ENCODE measurements at places on chromosomes 13 and 19.

GRCh38 chr19:45782820-45783785 is 813 bp upstream of the DMPK start:
- DNase-seq: no peak

- peak; percentile 2 for DNase-seq
Observed at GRCh38 chr13:61413572-61414535, 1.8 kb downstream of the PCDH20 start.

- no peak for DNase-seq
Observed at GRCh38 chr13:38226496-38226895, 123.2 kb upstream of the UFM1 start.

GRCh38 chr13:78152415-78152814 is 233.8 kb upstream of the EDNRB start:
- no peak for DNase-seq

GRCh38 chr19:16856091-16856490 is 26.9 kb downstream of the SIN3B start:
- no peak for DNase-seq

DNA sequence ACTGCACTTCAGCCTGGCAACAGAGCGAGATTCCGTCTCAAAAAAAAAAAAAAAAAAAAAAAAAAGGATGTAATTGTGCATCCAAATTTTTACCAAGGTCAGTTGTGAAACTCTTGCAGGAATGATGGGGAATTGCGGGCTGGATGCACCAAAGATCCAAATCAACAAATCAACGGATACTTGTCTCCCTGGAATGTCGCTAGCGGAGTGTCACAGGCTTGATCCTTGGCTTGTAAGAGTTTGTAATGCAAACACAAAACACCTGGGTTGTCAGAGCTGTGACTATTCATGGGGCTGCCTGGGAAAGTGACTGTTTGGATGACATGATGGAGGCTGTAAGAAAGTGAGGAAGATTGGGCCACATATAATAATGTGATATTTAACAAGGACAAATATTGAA is 4.2 kb downstream of the KANK3 start:
- no peak for DNase-seq

DNA sequence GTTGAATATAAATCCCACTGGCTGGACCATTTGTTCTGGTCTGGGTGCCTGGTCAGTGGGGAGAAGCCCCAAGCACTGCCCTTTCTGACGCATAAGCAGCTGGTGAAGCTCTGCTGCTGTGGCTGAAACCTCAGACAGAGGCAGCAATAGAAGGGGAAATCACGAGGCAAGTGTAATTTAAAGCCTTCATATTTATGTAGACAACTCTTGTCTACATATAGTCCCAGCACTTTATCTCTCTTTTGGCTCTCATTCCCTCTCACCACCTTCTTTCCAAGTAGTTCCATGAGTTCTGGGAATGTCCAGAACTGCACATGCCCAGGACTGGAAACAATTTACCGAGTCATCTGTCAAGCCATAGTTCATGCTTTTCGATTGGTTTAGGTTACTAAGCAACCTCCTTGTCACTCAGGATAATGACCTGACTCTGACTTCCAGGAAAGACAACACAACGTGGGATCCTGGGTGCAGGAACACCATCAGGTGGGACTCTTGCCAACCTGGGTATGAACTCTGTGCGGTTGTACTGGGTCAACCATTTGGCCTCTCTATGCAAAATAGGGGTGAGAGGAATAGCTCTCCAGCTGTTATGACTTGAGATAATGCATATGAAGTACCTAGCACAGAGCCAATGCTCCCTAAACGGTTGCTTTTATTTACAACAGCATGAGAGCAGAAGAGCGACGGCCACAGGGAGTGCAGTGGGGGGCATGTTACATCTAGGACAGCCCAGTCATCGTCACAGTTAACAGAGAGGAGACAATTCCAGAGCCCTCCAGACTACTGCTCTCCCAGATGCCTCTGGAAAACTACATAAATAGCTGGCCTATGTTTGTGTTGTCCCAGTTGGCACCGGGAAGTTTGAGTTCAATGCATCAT is 321.9 kb downstream of the FOXO1 start:
- DNase-seq: peak; percentile 24

DNA sequence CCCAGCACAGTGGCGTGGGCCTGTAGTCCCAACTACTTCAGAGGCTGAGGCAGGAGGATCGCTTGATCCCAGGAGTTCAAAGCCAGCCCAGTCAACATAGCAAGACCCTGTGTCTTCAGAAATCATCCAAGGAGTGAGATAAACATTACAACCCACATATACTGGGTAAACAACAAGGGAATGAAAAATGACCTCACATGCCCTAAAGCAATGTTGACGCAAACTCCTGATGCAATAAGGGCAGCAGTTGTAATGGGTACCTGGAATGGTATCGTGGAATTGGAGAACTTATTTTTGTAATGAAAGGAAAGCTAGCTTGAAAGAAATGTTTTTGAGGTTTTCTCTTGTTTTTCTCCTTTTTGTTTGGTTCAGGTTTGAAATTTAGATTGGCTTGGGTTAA is 24.5 kb upstream of the LGALS16 start:
- no peak for DNase-seq

- DNase-seq: no peak
Observed at GRCh38 chr13:78601874-78602560, 1.3 kb downstream of the POU4F1 start.

DNA sequence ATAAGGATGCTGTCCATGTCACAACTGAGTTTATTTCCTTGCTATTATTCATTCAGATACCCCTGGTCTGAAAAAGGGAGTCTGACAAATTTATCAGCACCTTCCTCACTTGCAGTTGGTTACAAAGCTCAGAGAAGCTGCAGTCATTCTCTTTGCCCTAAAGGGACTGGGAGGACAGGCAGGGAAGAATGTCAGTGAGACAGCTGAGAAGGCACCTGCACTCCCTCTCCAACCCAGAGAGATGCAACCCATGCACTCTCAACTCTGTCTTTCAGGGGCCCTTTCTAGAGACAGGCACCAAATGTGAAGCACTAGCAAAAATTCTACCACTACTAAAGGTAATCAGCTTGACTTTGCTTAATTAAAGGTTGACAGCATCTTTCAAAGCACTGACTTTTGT is 83.3 kb downstream of the CRYL1 start:
- DNase-seq: no peak

DNA sequence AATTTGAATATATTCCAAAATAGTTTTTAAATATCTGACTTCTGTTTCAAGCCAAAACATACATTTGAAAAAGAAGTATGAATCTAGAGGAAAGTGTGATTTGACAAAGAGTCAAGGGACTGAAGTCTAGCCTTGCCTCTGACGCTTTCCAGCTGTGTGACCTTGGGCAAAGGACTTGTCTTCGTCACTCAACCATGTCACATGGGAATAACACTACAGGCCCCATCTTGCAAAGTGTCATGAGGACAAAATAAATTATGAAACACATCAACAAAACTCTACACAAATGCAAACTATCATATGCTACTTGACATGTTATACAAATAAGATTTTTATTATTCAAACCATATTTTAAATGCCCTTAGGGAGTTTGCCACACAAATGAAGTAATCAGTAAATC is 73.0 kb downstream of the CYSLTR2 start:
- no peak for DNase-seq

DNA sequence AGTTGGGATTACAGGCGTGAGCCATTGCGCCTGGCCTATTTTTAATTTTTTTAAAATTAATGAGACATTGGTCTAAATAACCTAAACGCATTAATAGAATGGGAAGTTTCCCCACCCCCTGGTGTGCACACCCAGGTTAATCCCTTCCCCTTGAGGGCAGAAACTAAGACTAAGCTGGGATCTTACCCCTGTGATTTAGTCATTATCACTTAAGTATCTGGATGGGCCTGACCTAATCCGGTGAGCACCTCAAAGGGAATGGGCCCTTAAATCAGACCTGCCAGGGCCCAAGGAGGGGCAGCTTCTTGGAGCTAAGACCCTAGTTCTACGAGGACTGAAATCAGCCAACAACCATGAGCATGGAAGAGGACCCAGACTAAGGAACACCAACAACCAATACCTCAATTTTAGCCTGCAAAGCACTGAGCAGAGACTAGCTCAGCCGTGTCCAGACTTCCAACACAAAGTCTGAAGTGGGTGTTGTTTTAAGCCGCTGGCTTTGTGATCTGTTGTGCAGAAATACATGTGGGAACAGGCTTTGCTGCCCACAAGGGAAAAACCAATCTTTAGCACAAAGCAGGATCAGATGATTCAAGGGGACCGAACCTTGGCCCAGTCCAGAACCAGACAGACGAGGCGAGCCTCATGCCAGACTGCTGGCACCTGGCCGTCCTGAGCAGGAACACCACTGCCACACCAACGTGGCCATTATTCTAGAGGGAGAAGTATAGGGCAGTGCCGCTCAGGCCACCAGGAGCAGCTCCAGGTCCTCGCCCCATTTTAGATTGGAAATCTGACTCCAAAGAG is 7.1 kb downstream of the UBE2S start:
- no peak for DNase-seq

GRCh38 chr13:99356262-99357091 is 49.3 kb upstream of the GPR183 start:
- no peak for DNase-seq

DNA sequence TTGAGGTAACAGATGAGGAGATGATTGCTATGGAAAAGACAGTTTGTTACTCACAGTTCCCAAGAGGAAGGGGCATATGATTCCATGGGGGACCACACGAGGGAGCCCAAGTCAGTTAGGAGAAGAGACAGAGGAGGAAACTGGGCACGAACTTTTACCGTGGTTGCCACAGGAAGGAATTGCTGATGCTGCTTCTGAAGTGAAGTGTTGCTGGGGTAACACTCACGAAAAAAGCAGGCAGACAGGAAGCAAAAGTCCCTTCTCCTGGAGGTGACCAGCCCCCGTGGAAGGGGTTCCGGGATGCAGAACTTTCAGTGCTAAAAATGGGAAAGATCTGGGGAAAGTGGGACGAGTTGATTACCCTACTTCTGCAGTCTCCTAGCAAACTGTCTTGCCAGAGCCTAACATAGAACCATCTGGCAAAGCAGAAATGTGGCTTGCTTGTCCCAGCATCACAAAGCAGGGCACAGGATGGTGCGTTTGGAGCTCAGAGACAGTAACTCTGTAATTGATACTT is 35.4 kb upstream of the MAP3K10 start:
- DNase-seq: no peak

DNA sequence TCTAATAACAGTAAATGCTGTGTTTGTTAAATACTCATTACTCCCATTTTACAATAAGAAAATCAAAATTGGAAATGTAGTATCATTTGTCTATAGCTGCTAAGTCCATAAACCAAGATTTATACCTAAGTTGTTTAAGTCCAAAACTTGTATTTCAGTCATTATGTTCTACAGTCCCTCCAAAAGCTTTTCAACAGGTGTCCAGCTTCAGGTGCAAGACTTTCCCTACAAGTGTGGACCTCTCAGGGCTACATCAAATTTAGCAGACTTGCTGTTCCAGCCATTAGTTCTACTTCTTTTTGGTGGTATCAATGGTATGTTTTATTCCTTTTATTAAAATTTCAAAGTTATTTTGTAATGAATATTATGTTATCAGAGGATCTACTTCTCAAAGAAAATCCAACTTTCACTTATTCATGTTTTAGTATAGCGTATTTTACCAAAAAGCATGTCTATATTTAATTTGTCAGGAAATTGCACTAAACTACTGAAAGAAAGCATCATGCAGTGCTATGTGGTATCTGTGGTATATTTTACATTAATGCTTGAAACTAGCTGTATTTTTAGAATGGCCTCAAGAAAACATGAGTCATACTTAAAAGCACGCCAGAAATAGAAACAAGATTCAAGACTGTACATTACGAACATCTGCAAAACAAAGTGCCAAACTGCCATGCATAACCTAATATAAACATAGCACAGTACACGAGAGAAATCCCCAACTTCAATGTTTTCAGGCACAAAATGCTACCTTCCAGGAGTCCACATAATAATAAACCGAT is 44.5 kb downstream of the VWA8 start:
- no peak for DNase-seq

DNA sequence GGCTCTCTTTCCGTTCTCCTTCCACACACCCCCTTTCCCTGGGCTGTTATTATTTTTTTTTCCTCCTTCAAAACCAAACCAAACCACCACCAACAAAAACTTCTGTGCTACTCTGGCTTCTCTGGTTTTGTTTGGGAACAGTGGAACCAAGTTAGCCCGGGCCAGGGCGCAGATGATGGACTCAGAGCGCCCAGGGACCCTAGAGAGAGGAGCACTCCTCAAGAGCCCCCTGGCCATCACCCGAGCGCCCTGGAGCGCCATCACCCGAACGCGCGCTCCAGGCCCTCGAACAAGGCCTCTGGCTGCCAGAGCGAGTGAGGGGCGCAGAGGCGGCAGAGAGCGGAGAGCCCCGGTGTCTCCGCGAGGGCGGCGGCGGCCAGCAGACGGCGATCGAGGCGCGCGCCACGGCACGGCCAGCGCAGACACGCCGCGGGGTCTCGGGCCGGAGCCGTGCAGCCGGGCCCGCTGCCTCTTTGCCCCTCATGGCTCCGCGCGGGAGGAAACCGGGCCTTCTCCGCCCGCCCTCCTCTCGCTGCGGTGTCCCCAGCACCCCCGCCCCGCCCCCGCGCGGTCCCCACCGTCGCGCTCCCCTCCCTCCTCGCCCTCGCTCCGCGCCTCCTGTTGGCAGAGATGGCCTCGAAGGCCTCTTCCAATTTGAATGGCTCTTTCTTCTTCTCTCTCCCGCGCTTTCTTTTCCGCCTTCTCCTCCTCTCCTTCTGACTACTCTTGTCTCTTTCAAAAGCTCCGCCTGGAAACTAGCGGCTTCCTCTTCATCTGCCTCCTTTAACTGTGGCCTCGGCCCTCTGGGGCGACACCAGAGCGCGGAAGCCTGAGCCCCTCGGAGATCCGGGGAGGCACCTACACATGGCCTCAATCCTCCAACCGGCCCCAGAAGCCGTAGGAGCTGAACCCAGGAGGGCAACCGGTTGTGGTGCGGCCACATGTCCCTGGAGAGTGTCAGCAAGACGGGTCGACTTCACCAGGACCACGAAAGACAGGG is 4.1 kb upstream of the SOX1 start:
- no peak for DNase-seq
